ENCODE measurements at places on chromosomes 11 and 22.

- no peak for DNase-seq
Observed at GRCh38 chr11:83063073-83063754, 8.5 kb downstream of the RAB30 start.

DNA sequence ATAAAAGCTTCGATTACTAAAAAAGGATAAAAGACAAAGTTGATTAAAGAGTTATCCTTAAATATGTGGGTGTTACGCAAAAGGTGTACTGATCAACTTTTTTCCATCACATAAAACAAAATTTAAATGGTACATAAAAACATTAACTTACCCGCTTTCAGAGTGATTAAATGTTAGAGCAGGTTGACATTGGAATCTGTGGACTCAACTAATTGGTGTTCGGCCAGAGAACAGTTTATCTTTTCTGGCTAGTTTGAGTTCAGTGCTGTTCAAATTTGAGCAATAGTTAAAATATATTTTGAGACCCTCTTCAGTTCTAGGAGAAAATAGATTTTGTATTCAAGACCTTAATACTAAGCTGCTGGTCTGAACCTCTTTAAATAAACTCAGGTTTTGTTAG is 56.1 kb downstream of the ATM start:
- DNase-seq, result no peak

DNA sequence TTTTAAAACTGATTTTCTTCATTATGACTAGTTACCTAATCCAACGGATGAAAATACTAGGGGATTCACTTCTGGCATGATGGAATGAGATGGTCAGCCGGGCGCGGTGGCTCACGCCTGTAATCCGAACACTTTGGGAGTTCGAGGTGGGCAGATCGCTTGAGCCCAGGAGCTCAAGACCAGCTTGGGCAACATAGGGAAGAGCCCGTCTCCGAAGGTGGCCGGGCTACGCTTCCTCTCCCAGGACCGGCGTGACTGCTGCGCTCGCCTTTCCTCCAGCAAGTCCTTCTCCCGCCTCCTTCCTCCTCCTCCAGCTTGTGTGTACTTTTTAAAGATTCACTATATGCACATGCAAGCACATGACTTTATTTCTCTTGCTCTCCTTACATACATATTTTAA is 505.4 kb upstream of the CCDC90B start:
- DNase-seq, result no peak

GRCh38 chr22:46750530-46750800 is 12.0 kb upstream of the TBC1D22A start:
- no peak for DNase-seq

GRCh38 chr11:73217131-73217809 is 811 bp upstream of the P2RY2 start:
- DNase-seq, result no peak

DNA sequence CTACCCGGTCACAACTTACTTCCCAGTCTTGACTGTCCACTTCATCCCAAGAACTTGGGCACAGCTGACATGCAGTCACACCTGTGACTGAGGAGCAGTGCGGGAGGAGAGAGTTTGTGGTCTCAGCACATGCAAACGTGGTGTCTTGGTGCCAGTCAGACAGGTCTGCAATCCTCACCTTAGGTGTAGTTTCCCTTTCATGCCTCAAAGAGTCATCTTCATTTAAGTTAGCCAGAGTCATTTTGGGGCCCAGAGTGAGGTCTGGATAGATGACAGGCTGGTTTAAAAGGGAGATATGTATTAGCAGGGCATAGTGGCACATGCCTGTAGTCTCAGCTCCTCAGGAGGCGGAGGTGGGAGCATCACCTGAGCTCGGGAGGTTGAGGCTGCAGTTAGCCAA is 108.5 kb upstream of the SORL1-AS1 start:
- DNase-seq, result no peak

DNA sequence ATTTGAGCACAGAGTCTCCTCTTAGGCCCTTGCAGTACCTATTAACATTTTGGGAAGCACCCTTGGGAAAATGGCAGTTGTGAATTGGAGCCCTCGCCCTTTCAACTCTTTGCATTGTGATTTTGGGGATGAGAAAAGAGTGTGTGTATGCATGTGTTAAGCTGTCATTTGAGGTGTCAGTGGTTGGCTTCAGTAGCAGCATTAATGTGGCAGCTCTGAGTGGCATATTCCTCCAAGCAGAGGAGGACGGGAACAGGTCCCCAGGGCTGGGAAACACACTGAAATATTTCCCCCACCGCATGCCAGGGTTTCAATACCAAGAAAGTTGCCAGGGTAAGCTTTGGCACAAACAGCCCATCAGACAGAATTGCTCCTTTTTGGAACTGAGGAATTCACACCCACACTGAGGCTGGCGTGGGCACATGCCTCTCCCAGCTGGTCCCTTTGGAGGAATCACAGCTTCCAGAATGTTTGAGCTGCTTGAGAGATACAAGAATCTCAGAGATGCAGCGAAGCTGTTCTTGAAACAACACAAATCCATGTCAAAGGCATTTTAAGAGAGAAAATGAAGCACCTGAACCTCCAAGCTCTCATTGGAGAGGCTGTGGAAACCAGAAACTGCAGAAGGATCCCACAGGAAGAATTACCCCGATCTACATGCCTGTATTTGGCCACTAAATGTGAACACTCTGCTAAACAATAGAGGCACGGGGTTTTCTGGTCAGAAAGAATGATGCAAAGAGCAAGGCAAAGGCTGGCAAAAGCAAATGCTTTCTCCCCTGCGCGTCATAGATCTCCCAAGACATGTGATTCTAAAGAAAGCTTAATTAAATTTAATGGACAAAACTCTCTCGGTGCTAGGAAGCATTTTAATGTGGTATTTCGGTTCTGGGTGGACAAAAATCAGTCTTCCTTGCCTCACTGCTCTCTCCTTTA is 67.2 kb upstream of the RCN1 start:
- DNase-seq, result no peak

DNA sequence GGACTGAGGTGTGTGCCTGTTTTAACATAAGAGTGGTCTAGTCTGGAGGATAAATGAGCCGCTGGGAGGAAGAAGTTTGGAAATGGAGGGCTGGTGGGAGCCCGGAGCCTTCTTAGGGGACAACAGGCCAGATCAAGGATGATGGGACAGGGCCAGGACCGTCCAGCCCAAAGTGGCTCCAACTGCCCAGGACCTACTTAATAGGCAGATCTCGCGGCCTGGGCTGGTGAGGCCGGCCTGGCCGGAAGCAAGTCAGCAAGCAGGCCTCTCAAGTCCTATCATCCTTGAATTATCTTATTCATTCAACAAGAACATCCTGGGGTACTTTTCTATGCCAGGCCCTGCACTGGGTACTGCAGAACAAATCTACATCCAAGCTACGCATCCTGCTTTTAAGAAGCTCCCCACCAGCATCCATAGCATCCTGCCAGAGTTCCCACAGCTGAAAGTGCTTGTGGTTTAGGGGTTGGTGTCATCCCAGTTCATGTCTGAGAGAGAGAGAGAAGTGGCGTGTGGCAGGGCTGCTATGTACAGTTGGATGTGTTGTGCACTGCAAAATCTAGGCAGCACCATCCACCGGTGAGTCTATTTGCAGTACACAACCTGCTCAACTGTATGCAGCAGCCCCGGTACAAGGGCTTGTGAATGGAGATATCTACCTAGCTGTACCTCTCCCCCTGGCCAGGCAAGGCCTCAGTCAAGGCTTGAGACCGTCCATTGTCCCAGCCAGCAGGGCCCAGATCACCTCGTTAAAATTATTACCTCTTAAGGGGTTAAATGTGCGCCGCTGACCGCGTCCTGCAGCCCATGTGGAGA is 82.1 kb downstream of the FBLN1 start:
- no peak for DNase-seq

DNA sequence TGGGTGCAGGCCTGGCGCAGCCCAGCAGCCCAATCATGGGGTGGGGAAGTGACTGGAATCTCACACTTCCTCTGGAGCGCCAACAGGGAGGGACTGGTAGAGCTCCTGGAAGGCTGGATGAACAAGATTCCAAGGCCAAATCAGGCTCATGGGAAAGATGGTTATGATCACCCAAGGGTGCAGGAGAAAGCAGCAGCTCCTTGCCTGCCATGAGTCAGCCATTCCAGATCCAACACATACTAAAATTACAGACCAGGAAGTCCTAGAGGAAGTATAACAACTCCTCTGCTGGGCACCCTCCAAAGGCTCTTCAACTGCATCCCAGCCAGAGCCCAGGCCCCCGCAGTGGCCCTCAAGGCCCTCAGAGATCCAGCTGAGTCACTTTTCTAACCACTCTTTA is 427.3 kb downstream of the TENM4 start:
- no peak for DNase-seq

DNA sequence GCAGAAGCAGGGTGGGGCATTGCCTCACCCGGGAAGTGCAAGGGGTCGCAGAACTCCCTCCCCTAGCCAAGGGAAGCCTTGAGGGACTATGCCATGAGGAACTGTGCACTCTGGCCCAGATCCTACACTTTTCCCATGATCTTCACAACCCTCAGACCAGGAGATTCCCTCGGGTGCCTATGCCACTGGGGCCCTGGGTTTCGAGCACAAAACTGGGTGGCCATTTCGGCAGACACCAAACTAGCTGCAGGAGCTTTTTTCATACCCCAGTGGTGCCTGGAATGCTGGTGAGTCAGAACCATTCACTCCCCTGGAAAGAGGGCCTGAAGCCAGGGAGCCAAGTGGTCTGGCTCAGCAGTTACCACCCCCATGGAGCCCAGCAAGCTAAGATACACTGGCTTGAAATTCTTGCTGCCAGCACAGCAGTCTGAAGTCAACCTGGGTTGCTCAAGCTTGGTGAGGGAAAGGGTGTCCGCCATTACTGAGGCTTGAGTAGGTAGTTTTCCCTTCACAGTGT is 573.7 kb upstream of the ANO3 start:
- DNase-seq, result no peak

DNA sequence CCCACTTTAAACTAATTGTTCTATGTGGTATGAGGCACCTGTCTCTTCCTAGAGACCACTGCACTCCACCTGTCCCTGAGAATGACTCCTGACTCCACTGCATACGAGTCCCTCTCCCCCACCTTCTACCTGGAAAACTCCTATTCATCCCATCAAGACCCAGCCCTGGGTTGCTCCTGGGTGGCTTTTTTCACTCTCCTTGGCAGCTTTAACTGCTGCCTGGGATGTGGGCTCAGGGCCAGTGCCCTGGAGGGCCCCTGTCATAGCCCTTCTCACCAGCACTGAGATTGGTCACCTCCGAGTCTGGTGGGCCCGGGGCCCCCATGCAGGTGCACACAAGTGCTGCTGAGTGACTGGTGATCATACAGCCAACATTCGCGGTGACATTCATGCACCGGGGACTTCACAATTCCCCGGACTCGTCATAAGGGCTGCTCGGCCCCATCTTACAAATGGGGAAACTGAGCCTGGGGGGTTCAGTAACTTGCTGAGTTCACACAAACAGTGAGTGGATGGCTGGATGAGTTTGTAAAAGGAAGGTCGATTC is 25.9 kb upstream of the TOLLIP start:
- no peak for DNase-seq

DNA sequence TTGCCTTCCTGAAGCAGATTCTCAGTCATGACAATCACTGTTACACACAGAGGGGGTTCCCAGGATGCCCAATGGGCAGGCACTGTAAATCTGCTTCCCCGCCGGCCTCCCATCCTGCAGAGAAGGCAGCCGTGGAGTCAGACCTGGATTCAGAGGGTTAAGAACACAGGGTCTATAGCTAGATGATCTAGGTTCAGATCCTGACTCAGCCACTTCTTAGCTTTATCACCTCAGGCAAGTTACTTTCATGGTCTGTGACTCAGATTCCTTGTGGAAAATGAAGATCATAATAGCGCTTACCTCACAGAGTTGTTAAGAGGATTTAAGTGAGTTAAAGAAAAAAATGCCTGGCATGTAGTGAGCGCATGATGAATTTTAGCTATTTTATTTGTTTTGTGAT is 95.9 kb downstream of the TIMP3 start:
- DNase-seq, result no peak

GRCh38 chr22:40001800-40002577 is 7.2 kb downstream of the FAM83F start:
- DNase-seq, result no peak

GRCh38 chr11:94897330-94897768 is 76.0 kb downstream of the CWC15 start:
- DNase-seq, result peak; percentile 10

DNA sequence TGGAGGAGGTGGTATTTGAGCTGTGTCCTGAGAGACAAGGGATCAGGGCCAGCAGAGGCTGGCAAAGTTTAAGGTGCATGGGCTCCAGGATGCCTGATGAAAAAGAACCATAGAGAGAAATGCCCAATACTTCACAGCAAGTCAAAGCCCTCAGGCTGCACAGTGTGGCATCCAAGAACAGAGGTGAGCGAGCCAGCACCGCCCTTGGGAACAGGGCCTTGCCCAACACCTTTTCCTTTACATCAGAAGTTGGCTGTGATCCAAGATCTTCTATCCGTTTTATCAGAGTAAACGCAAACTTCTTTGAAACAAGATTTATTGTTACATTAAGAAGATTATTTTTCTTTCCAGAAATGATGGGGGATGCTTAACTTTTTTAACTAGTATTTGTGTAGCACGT is 1.4 kb downstream of the B3GNT6 start:
- DNase-seq, result no peak

DNA sequence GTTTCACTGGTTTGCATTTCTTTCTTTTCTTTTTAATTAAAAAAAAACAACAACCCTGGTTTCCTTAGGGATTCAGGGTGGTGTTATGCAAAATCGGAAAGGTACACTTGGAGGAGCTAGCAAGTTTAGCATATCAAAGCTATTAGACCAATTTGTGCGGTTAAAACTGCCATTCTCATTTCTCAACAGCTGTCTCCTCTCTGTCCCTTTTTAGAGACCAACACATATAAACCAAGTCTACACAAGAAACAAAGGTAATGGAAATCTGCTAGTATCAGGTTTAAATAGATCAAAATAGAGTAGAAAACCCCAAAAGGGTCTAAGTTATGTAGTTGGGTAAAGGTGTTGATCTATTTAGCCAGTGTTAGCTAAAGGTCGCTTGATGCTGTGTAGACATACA is 1.7 kb upstream of the SESN3 start:
- DNase-seq, result no peak
